DND-41 (cell line): ENCODE measurements at places on chromosomes 7 and 10.

DNA sequence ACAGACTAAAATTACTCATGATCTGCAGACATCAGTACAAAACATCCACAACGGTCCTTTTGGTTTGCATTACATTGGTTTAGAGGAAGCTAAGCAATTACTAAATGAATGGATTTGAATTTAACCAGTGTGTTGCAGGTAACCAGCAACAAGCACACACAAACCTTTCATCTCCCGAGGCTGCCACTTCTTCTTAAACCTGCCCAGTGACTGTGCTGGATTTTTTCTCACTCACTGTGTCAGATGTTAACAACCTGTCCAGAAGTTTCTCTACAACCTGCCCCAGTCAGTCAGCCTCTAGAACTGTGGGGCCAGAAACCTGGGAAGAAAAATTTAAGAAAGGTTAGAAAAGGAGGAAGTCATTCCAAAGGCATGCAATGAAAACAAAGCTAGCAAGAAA is 2.4 kb upstream of the MEOX2 start:
- DNase-seq: no peak

DNA sequence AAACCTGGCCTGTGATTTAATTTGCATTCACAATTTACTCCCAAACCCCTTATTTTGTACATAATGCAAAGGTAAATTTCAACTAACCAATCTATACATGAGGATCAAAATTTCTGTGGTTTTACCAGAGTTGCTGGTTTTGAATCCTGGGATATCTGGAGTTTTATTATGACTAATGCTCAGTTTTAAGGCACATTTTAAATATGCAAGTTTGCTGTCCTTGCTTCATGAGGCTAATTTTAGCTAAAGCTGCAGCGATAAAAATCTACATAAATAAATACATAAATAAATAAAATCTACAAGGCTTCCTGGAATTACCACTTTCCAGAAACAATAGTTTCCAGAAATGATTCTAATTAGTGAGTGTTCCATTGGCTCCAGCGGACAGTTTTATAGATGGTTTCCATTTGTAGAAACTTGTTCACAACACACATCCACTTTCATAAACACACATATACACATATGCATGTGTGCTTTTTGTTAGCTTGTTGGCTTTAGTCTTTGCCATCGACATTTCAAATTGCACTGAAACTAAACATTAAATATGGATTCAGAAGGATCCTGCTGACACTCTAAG is 339.5 kb upstream of the NRP1 start:
- no peak for DNase-seq

DNA sequence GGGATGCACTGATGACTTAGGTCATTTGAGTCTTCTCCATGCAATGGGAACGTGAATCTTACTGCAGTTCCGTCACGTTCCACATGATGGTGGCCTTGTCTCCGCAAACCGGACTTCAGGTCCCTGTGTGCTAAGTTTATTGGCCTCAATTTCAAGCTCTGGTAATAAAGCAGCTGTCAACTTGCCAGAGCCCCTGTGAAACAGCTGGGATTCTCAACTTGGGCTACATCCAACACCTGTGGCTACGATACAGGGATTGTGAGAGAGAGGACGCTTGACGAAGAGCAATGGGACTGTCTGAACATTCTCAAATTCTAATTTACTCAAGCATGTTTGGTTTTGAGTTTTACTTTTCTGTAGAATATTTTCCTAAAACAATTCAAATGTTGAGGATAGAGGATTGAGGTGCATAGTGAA is 174.2 kb downstream of the PTN start:
- no peak for DNase-seq

DNA sequence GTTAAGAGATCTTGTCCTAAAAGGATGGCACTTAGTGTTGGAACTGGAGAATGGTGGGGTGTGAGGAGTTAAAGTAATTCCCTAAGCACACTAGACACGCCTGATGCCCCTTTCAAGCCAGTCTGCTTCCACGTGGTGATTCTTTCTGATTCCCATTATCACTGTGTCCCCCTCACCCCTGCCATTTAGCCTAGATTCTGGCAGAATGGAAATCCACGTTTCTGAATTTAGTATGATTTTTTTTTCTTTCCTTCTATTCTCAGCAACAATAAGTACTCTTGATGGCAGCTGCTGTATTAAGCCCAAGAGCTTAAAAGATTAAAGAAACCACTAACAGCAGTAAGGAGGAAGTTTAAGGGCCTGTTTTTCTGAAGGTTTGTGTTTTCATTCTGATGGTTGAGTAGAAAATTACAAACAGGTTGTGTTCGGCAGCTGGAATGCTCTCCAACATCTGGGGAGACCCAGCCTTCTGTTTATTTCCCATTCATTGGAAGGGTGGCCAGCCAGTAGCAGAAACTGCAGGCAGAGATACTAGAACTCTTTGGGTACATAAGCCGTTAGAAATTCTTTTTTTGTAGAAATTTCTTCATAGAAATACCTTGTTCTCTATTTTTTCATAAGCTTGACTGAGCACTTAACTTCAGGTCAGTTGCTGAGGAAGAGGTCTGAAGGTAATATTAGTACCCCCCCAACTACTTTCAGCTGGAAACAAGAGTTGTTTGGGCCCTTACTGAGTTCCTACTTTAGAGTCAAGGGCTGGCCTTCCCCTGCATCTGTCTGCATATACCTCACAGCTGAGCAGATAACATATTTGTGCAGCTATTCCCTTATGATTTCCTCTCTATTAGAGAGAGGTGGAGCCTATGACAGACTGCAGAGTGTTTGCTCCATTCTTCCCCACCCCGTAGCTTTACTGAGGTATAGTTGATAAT is 355.1 kb downstream of the AUTS2 start:
- peak; percentile 53 for DNase-seq

DNA sequence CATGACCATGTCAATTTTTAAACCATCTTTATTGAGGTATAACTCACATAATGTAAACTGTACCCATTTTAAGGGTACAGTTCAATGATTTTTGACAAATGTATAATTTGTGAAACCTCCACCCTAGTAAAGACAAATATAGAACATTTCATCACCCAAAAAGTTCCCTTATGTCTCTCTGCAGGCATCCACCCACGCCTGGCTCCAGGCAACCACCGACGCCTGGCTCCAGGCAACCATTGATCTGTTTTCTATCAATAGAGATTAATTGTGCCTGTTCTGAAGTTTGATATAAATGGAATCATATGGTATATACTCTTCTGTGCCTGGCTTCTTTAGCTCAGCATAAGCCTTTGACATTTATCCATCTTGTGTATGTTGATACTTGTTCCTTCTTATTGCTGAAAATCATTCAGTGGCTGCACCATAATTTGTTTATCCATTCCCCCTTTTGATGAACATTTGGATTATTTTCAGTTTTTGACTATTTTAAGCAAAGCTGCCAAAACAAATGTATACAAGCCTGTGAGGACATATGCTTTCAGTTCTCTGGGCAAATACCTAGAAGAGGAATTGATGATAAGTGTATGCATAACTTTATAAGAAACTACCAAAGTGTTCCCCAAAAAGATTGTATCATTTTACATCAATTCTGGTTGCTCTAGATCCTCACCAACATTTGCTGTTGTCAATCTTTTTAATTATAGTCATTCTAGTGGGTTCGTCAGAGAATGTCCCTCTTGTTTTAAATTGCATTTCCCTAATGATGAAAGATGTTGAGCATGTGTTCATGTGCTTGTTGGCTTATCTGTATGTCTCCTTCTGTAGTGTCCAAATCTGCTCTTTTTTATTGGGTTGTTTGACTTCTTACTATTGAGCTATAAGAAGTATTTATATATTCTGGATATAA is 55.7 kb upstream of the HECTD2 start:
- no peak for DNase-seq

DNA sequence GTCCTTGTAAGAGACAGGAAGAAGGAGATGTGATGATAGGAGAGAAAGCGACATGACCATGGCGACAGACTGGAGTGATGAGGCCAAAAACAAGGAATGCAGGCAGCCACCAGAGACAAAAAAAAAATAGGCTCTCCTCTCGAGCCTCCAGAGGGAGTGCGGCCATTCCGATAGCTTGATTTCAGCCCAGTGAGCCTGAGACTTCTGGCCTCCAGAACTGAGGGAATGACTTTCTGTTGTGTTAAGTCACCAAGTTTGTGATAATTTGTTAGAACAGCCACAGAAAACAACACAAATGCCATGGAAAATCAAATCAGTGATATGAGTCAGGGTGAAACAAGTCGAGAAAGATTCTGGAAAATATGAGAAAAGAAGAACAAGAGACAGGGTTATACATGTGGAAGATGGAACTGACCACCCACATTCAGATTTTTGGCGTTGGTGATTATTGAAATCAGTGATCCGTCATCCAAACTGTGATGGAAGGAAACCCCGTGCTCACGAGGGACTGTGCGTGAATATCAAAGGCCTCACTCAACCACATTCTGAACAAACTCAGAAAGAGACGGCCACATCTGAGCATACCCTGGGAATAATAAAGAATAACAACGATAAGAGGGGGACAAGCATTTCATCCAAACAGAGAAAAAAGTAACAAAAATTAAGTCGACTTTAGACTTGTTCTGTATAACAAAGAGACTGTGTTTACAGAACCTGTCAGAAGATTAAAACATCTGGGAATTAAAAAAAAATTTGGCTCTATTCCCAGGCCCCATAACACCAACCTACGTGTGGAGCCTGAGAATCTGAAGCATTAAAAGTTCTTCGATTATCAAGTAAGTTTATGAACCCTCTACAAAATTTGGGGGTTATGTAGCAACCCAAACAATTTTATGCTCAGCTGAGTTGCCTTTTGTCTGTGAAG is 72.1 kb downstream of the EEPD1 start:
- no peak for DNase-seq

GRCh38 chr10:49056356-49056755 is 59.0 kb downstream of the VSTM4 start:
- no peak for DNase-seq

DNA sequence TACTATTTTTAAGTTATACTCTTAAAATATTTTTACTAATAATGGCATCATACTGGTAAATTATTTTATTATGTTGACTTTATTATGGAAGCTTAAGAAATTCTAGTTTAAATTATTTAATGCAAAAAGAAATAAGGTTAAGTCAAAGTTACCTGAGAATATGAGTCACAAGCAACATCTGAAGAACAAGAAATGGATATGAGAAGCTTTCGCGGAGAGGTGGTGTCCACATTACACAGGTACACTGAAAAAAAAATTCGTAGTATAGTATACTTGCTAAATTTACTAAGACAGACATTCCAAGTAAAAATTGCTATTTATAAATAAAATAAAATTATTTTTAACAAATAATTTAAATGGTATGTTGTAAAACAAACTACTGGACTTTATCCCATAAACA is 143.8 kb downstream of the AVL9 start:
- no peak for DNase-seq

DNA sequence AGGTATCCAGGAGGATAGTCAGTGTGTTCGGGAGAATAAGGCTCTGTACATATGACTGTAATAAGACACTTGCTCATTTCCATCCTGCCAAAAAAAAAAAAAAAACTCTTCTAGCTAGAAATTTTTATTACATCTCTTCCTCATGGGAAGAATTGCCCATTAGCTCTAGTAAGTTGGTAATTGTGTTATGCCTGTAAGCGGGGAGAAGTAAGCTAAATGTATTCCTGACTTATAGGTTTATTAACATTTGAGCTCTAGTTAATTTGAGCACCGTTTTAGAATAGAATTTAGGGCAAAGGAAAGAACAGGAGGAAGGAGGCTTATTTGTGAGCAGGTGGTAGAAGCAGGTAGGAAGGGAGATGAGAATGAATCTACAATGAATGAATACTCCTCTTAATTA is 1210.6 kb downstream of the SORCS1 start:
- no peak for DNase-seq

DNA sequence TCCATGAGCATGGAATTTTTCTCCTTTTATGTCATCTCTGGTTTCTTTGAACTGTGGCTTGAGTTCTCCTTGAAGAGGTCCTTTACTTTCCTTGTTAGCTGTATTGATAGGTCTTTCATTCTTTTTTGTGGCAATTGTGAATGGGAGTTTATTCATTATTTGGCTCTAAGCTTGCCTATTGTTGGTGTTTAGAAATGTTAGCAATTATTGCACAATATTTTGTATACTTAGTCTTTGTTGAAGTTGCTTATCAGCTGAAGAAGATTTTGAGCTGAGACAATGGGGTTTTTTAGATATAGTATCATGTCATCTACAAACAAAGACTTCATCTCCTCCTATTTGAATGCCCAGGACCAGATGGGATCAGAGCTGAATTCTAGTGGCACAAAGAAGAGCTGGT is 1143.8 kb downstream of the XPNPEP1 start:
- DNase-seq: no peak

DNA sequence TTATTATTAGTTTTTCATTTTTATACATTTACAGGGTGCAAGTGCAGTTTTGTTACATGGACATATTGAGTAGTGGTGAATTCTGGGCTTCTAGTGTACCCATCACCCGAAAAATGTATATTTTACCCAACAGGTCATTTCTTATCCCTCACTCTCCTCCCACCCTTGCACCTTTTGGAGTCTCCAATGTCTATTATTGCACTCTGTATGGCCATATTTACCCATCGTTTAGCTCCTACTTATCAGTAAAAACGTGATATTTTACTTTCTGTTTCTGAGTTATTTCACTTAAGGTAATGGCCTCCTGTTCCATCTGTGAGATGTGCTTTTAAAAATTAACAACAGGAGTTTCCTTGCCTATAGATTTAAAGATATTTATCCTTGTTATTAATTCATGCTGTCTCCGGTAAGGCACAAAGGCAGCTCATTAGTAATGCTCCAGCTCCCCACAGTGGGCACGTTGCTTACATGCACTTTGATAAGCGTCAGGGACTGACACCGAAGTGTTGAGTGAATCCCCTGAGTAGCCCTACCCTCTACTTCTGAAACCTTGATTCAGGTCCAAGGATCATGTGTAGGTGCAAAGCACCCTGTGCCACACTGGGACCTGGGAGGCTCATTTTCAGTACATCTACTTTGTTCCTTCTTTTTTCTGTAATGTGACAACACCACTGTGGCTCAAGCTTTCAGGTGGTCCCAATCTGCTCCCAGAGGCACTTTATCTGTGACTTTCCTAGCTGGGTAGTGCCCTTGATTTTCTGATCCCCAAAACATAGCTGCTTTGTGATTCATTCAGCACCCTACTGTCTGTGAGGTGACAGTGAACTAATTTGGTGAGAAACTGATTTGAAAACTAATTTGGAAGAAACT is 27.3 kb downstream of the HYAL4 start:
- DNase-seq: peak; percentile 46

DNA sequence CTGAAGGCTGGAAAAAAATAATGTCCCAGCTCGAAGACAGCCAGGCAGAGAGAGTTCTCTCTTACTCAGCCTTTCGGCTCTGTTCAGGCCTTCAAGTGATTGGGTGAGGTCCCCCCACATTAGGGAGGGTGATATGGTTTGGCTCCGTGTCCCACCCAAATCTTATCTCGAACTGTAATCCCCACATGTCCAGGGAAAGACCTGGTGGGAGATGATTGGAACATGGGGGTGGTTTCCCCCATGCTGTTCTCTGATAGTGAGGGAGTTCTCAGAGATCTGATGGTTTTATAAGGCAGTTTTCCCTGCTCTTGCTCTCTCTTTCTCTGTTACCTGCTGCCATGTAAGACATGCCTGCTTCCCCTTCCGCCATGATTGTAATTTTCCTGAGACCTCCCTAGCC is 36.6 kb upstream of the LEP start:
- no peak for DNase-seq

DNA sequence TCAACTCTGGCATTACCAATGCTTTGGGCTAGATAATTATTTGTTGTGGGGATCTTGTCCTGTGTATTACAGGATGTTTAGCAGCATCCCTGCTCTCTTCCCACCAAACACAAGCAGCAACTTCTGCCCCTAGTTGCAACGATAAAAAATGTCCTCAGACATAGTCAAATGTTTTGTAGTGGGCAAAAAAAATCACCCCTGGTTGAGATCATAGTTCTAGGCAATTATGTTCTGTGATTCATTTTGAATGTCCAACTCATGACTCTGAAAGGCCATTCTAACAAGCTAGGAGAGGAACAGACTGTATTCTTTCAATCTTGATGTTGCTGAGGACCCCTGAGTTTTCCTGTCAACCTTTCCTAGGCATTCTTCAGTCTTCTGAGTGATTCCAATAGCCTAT is 79.5 kb downstream of the RTKN2 start:
- DNase-seq: no peak
